ENCODE measurements at places on chromosomes 12 and 14.

DNA sequence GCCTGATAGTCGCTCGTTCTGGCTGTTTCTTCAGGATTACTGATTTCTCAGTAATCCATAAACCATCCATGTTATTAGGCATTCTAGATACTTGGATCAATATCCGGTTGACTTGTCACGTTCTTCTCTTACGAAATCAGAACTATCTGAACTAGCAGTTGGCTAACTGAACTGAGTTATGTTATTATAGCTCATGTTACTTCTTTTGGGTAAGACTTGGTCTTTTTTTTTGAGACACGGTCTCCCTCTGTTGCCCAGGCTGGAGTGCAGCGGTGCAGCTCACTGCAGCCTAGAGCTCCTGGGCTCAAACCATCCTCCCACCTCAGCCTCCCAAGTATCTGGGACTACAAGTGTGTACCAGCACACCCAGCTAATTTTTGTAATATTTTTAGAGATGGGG is 178.6 kb downstream of the PRKCH start:
- no peak for DNase-seq

DNA sequence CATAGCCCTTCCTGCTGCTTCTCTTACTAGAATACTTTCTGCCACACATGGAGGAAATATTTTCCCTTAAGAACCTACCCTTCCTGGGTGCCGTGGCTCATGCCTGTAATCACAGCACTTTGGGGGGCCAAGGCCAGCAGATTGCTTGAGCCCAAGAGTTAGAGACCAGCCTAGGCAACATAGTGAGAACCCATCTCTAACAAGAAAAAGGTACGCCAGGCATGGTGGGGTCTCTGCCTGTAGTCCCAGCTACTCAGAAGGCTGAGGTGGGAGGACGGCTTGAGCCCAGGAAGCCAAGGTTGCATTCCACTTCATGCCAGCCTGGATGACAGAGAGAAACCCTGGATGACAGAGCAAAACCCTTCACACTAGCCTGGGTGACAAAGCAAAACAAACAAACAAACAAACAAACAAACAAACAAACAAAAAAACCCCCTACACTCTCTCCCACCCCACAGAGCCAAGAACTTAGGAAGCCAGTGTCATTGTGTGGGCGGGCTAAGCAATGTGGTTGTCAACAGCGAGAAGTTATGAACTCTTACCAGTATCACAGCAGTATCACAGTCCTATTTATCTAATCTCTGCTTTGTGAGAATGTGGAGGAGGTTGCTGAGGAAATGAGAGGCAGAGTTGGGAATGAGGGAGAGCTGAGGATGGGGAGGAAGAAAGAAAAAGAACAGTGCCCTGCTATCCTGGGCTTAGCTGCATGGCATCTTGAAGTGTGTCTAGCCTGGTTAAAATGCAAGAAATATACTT is 53.8 kb upstream of the CLEC14A start:
- no peak for DNase-seq

DNA sequence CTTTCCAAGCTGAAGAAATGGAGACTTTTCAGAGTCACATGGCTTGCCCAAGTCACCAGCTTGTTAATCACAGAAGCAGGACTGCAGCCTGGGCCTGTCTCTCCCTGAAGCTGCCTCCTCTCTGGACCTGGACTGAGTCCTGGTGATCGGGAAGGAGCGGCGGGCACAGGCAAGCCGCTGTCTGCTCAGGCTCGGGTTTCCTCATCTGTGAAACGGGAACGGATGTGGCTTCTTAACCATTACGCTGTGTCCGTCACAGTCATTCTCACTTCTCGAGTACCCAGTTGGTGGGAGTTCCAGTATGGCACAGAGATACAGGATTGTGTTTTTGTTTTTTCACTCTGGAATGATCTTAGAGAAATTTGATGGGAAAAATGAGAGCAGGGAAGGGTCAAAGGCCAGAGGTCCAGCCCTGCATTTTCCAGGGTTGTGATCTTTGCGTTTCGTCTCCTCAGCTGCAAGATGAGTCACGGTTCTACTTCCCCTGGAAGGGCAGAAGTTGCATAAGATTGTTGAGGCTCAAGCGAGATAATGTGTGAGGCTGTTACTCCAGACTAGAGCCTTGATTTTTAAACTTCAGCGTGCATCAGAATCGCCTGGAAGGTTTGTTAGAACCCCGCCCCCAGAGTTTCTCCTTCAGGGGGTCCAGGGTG is 7.6 kb upstream of the LRTM2 start:
- no peak for DNase-seq

- no peak for DNase-seq
These were observed 19.3 kb upstream of the CDKN3 start for GRCh38 chr14:54377501-54377900.

- DNase-seq = no peak
These were observed 1.2 kb downstream of the WNT5B start for GRCh38 chr12:1630133-1630826.

GRCh38 chr12:47033081-47033480 is 46.3 kb upstream of the PCED1B start:
- DNase-seq = no peak

DNA sequence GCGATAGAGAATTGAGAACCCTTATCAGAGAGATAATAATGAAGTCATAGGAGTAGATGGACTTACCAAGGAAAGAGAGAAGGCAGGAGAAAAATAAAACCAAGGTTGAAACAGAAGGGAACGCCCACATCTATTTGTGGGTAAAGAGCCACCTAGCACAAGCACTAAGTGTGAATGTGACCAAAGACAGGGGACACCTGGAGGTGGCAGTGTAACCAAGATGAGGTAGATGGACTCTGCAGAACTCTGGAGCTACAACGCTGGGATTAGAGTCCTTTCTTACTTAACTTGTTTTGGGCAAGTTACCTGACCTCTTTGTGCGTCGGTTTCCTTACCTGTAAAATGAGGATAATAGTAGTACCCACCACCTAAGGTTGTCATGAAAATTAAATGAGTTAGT is 101.9 kb downstream of the SLC5A8 start:
- DNase-seq = no peak

DNA sequence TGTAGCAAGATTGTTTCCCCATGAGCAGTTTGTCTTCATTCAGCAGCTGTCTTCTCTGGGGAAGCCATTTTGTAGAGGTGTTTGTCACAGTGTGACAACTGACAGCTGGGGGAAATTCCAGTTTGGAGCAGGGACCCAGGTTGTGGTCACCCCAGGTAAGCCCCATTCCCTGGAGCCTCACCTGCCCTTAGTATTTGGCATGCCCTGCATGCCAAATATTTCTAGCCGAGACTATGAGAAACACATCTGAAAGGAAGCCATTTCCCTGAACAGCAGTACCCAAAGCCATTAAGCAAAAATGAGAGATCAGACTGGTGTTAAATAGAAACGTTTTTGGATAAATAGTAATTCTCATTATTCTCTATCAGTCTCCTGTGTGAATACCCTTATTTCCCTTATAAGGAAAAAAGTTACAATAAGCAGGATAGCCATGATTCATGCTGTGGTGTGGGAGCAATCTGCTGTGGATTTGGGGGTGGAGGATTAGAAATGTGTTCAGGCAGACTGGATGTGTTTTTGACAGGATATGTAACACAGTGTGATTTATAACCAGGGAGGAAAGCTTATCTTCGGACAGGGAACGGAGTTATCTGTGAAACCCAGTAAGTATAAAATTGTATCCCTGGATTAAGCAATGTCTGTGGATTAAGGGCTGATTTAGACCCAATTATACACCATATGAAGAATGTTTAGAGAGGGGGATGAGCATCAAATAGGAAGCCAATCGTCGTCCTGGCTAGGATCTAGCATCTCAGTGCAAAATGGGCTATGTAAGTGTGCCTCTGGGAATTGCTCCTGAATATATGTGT is 68.9 kb downstream of the DAD1 start:
- no peak for DNase-seq

DNA sequence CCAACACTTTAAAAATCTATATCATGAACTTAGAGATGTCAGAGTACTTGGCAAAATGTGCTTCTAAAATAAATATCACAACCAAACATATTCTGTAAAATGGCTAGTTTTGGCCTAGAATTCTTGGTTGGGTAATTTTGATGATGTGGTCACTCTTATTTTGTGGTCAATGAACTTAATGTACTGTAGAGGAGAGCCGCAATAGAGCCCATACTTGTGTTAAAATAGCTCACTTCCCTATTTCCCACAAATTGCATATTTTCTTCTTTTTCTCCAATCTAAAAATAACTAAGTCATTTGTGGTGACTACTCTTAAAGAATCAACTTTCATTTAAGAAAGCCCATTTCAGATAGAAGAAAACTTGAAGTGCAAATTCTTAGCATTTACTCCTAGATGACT is 619.4 kb downstream of the CCER1 start:
- no peak for DNase-seq

DNA sequence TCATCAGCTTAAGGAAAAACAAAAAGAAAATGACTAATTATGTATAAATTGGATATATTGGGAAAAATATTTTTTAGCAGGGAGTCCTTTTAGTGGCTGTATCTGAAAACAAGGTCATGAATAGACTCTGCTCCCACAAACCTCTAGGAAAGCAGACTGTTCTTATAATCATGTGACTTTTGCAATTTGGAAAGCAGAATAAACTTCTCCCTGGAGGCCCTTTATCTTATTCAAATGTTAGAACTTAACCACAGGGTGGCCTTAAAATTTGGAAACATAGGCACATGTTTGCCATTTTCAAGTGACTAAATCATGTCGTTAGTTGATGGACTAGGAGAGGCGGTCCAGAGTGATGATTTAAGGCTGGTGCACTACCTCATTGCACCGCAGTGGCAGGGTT is 196.6 kb upstream of the KRR1 start:
- DNase-seq = no peak

DNA sequence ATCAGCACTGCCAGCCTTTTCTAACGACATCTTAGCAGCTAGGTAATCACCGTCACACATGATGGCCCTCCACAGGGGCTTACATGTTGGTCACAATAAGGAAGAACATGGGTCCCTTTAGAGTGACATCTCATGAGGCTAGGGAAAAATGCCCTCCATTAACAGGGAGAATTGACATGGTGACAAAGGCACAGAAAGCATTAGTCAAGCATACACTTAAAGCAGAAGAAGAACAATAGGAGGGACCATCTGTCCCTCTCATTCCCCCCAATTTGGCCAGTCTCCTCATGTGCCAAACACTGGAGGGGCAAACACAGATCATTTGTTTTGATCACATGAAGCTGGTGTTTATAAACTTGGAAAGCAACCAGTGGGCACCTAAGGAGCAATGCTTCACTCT is 78.0 kb downstream of the GRIP1 start:
- no peak for DNase-seq

Data from stimulated activated CD8-positive, alpha-beta memory T cell treated with anti-CD3 and anti-CD28 coated beads, Interleukin-12 subunit alpha, Interleukin-12 subunit beta, amount 100 ng/mL, for 4 hours (primary cell).